Neural crest cell (in vitro differentiated cells): ENCODE measurements at places on chromosomes 3 and 15.

DNA sequence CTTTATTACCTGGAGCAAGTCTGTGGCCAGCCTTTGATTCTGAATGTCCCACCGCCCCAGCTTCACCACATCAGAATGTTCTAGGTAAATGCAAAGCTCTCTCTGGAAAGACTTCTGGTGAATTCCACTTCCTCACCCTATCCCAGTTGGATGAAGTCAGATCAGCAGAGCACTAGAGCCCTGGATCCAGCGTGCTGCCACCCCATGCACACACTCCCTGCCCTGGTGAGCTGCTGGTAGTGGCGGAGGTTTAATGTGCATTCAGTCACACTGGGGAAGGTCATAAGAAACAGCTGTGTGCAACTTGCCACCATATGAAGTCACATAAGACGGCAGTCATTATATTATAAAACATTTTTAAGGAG, 16.3 kb upstream of the SLC41A3 start:
- DNase-seq, result no peak

GRCh38 chr15:95832668-95833067, 497.8 kb upstream of the NR2F2 start:
- no peak for DNase-seq

GRCh38 chr15:73518180-73518862, 75.4 kb downstream of the REC114 start:
- DNase-seq, result no peak

DNA sequence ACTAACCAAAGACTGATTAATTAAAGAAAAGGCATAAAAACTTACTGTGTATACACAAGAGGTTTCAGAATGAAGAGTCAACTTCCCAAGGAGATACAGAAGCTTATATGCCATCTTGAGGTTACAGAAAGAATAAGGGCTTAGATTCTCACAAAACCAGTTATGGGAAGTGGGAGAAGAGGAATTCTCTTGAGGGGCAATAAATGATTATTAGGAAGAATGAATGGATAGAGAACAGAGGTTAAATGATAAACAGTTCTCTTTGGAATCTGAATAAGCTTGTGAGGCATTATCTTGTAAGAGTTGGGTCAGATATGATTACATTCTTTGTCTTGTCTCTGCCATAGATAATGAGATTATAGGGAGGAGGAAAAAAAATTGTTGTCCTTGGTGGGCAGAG, 126.7 kb upstream of the SPATA16 start:
- no peak for DNase-seq

DNA sequence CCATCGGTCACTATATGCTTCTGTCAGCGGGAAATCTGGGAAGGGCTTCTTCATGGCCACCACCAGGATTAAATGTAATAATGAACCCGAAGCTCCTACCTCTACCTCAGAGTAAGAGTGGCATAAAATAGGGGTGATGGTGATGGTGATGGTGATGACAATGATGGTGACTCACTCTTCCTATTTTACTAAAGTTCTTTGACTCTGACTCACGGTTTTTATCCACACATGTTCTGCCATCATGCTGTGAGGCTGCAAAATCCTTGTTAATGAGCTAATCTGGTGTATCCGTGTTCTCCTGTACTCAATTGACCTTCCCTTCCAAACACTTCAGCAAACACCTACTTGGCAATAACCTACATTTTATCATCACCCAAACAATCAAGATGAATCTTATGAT, 18.3 kb upstream of the FOXP1 start:
- no peak for DNase-seq

GRCh38 chr15:45637552-45638033, 2.8 kb downstream of the SQOR start:
- DNase-seq, result no peak

GRCh38 chr3:180383332-180384020, 218.5 kb upstream of the TTC14 start:
- DNase-seq, result no peak

DNA sequence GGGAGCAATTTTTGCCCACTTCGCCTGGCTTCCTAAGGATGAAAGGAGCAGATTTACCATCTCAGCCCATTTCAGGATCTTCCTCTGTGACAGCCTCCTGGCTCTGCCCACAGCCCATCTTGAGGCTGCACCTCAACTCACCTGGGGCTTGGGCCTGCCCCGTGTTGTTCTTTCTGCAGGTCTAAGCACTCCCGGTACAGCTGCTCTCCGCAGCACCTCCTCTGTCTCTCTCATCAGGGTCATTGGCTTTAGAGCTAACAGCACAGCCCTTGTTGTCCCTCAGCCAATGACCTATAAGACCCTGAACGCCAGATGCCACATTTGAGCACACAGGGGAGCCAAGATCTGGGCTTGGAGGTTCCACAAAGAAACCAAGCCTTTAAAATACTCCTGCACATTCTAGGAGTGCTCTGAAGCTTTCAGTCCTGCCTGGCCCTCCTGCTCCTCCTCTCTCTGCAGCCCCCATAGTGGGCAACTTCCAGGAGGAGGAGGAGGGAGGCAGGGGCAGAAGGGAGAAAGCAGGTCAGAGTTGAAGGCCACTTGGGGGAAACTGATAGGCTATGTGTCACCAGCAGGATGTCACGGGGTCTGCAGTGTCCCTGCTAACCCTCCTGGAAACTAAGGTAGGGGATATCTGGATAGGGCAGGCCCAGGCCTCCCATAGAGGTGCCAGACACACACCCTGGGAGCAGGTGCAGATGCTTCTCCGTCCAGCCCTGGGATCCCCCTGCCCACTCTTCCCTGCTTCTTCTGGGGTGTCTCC, 115.6 kb downstream of the ETFA start:
- DNase-seq, result no peak

DNA sequence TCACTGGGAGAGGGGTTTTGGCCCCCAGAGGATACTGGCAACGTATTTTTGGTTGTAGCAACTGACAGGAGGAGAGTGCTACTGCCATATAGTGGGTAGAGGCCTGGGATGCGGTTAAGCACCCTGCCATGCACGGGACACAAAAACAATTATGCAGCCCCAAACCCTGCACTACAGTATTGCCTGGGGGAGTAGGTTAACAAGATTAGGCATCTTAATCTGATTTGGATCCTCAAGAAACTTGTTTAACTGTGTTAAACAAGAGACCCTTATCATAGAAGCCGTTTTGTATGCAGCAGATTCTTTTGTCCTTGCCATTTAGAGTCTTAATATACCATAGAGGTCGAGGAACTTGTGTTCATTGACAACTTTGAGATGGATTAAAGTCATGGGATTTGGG, 3.4 kb downstream of the PHLDB2 start:
- no peak for DNase-seq

DNA sequence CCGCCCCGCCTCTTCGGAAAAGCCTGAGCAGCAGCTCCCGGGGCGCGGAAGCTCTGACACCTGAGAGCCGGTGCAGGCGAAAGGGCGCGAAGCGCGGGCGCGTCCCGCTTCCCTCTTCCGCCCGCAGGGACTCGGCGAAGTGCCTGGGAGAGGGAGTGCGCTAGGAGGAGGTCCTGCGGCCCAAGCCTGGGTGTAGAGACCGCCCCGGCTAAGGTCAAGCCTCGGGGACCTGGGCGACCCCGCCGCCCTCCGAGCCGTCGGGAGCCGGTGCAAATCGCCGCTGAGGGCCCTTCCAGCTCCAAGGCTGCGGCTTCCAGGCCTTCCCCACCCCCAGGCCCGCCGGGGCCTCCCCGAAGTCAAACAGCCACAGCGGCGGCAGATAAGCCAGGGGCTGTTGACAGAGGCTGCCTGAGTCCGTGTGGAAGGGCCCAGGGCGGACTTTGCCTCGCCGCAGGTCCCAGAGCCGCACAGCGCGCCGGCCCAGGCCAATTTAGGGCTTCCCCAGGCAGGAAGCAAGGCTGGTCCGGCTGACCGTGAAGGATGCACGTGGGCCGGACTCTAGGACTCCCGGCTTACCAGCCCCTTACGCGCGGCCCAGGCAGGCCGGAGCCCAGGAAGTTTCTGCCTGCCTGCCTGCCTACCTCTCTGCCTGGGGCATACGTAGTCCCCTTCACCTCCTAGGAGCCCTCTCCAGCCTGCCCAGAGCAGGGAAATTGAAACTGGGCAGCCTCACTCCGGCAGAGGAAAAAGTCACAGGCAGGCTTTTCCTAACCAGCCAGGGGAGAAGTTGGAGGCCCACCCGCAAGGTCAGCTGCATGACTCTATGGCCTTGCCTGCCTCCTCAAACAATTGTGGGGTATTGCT, 2.3 kb downstream of the ITPKA start:
- DNase-seq, result peak; percentile 13

GRCh38 chr15:67158367-67158766, 93.0 kb downstream of the SMAD3 start:
- no peak for DNase-seq

DNA sequence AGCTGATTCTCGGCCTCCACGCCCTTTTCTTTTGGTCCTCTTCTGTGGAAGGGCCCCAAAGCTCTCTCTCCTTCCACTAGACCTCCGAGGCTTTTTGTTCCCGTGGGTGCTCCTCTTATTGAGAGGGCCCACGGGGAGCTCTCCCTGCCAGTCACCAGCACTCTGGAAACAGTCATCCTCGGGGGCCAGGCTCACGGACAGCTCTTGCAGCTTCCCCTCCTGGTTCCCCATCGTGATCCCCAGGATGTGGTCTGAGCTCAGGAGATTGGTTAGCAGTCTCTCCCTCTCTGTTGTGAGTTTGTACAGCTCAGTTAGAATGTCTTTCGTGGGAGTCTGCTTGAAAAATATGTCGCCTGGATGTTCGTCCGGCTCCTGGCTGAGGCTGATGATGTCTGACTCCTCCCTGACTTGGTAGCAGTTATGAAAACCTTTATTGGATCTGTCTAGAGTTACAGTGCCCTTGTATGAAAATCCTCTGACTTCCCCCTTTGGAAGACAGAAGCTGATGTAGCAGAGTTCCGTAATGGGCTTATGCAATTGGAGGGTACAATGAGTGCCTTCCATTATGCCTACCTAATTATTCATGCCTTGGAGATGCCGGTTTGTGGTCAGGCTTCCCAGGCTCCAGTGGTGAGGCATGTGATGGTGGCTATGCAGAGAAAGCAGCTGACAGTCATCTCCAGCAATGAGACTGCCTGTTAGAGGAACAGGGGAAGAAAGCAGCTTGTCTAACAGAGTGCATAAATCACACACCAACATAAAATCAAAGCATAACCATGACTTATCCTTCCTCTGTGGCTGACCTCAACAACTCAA, 40.0 kb downstream of the FMN1 start:
- DNase-seq, result no peak

GRCh38 chr3:96319166-96319565, 495.2 kb upstream of the EPHA6 start:
- no peak for DNase-seq

GRCh38 chr15:93855181-93855826, 376.1 kb upstream of the MCTP2 start:
- no peak for DNase-seq

DNA sequence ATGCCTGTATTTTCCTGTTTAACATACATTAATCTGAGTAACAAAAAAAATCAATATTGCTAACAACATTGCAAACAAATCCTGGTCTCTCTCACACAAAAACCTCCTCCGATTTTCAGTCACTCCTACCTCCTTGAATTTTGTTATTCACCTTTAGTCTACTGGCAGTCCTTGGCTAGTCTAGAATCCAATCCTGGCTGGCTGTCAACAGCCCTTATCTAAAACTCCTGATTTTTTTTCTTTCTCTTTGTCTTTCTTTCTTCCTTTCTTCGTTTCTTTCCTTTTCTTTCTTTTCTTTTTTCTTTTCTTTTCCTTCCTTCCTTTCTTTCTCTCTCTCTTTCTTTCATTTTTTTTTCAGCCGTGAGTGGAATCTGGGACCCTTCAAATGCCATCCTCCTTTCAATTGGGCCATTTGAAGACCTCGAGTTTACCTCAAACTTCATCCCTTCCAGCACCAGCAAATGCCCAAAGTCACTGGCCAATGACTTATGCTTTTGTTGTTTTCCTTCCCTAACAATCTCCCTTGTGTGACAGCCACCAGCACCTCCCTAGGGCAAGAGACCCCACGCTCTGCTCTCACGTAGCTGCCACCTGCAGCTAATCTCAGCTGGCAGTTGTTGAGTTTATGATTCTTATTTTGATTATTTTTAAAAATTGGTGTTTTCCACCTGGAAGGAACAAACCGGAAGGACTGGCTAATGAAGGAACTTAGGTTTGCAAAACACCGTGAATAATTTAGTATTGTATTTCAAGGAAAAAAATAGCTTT, 6.8 kb upstream of the ONECUT1 start:
- no peak for DNase-seq

DNA sequence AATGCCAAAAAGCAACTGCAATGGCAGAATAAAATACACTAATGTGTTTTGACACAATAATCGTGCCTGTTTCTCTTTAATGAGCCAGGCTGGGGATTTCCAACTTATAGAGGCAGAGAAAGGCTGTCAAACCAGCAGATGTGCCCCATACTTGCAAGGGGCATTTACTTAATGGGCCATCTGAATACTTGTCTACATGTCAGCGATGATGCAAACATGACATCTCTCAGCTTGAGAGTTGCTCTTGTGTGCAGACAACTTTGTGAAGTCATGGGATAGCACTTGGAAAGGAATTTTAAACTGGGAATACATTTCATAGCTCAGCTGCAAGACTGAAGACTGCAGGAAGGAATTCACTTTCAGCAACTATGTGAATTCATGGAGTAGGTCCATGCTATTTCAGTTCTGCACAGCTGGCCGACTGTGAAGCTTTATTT, 127.4 kb upstream of the ADAMTS9 start:
- no peak for DNase-seq

GRCh38 chr15:38460543-38460942, 6.6 kb downstream of the FAM98B start:
- DNase-seq, result no peak

DNA sequence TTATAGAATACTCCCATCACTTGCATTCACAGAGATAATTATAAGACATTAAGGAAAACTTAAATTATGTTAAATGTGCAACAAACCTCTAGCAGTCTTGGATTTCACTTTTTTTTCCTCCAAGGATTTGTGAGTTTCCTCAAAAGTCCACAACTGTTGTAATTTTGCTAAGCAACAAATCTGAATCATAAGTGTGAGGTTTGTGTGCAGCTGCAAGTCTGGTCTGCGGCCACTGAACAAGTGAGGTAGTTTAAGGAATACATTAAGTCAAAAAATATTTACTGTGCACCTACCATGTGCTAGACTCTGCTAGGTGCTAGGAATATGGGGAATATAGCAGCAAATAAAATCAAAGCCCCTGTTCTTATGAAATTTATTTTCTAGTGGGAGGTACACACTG, 70.2 kb downstream of the LRRC28 start:
- DNase-seq, result no peak

GRCh38 chr3:153182501-153183293, 20.7 kb downstream of the RAP2B start:
- no peak for DNase-seq

GRCh38 chr15:50380089-50380488, 25.1 kb upstream of the GABPB1 start:
- no peak for DNase-seq

- peak; percentile 57 for DNase-seq
Observed at GRCh38 chr15:88894348-88894818, 961 bp downstream of the HAPLN3 start.
